Stimulated activated CD4-positive, alpha-beta T cell treated with anti-CD3 and anti-CD28 coated beads, Interleukin-15, amount 100 ng/mL, for 24 hours (primary cell): ENCODE measurements at places on chromosomes 1 and 21.
A peak's percentile ranks its signal among the peaks of the same experiment; 100 is the strongest.

DNA sequence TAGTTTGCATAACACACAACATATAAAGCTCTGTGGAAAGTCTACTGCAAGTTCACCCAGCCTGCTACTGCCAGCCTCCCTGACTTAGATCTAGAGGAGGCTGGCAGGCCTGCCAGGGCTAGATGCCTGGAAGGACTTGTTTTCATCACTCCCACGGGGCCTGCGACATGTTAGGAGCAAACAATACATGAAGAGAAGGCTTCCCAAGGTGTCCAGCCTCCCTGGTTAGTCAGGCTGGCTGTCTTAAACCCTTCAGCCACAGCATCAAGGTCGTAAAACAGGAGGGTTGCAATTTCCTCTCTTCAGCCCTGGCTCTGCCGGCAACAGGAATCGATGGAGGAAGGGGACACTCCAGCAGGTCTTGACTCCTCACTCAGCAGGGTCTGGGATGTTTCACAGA is 104.5 kb downstream of the NGF start:
- DNase-seq = no peak

GRCh38 chr1:248852481-248853405 is 6.1 kb downstream of the ZNF692 start:
- no peak for DNase-seq

DNA sequence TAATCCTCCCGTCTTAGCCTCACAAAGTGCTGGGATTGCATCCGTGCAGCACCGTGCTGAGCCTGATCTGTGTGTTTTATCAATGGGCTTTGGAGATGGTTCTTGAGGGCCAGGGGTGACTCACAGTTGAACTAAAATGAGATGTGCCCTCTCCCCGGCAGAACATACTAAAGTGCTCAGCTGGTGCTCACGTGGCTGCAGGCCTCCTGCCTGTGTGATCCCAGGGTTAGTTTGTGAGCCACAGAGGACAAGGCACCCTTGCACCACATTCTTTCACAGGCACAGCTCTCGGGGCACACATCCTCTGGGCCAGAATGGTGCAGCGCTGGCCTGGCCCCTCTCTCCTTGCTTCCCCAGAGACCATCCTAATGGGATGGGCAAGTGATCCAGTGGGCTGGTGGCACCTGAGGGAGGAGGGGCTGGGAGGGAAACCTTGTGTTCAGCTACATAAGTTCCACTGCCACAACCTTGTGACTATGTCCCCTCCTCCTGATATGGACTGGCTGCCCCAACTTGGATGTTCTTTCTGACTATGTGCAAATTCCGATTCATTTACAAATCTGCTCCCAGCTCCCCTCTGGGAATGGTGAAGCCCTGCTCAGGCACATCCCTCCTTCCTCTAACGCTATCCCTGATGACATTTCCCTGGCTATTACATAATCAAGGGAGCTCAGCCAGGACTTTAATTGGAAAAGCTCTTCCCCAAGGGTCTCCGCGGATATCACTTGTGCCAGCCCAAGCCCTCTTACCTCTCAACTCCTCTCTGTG is 197.0 kb upstream of the EDN2 start:
- no peak for DNase-seq

DNA sequence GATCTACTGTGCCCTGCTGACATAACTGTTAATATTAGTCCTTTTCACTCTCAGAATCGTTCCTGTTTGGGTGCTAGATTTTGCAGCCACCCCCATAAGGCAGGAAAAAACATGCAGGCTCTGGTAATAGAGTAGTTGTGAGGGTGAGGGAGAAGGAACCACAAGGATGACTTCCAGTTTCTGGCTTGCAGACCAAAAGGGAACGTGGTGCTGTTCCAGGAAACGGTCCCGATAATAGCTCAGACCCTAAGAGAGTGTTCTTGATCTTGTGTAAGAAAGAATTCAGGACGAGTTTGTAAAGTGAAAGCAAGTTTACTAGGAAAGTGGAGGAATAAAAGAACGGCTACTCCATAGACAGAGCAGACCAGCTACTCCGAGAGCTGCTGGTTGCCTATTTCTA is 50.7 kb upstream of the RHOU start:
- DNase-seq = no peak

DNA sequence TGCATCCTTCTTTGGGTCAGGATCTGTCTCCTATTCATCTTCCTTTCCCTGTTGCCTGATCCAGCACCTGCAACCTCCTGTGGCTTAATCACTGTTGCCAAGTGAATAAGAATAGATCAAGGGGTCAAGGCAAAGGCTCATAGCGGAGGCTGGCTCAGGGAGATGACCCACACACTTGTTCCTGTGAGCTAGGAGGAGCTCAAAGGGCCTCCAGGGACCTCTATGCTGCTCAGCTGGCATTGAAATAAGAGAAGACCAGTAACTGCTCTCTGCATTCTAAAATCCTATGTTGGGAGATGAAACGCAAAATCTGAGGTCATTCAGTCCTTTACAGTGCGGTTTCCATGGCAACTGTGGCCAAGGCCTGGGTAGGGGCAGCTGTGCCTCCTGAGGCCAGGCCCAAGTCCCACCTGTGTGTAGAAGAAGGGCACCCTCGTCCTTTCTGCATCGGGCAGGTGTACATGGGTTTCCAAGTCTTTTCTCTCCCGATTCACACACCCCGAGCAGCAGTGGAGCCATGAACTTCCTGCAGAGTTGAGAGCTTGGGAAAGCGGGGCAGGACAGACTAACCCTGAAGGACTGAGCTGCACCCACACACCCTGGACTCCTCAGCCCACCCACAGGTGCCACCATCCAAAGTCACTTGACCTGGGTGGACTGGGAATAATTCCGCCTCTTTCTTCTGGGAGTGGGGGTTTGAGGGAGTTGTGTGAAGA is 27.8 kb upstream of the STUM start:
- no peak for DNase-seq

- peak; percentile 85 for DNase-seq
Observed at GRCh38 chr1:34885405-34886247, 26.1 kb upstream of the SMIM12 start.

GRCh38 chr1:96633695-96634094 is 87.9 kb upstream of the PTBP2 start:
- DNase-seq = no peak

DNA sequence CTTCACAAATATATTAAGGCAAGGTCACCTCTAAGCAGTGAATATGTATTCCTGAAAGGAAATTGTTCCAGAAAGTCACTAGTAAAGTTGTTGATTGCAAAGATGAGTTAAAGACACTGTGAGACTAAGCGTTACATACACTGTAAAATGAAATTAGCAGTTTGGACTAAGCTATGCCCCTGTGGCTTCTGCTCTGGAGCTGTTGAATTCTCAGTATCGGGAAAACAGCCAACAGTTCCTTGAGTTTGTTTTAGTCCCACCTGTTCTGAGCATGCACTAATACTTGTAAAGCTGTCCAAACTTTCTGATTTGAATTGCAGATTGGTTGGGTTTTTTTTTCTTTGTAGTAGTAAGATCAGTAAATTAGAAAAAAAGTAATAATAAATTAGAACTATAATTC is 21.0 kb downstream of the ANGPTL1 start:
- DNase-seq = no peak

DNA sequence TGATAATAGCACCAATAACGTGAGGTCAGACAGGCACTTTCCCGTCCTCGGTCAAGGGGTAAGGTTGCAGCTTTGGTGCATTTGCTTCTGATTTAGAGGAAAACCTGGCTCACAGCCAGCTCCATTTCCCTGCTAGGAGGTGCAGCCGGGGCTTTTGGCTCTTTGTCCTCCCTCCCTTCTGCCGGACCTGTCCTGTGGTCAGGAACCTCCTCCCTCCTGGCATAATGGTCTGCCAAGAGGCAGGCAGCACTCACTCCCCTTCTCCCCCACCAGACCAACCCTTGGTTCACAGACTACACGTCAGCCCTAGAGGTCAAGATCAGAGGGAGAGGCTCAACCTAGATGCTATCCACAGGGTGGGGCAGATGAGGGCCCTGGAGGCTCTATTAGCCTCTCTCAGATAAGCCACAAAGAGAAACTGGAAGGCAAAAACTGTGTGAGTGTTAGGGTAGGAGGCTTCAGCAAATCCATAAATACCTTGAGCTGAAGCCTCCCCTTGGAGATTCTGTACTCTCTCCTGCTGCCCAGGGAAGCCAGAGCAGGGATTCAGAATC is 64.8 kb downstream of the PLXNA2 start:
- no peak for DNase-seq

DNA sequence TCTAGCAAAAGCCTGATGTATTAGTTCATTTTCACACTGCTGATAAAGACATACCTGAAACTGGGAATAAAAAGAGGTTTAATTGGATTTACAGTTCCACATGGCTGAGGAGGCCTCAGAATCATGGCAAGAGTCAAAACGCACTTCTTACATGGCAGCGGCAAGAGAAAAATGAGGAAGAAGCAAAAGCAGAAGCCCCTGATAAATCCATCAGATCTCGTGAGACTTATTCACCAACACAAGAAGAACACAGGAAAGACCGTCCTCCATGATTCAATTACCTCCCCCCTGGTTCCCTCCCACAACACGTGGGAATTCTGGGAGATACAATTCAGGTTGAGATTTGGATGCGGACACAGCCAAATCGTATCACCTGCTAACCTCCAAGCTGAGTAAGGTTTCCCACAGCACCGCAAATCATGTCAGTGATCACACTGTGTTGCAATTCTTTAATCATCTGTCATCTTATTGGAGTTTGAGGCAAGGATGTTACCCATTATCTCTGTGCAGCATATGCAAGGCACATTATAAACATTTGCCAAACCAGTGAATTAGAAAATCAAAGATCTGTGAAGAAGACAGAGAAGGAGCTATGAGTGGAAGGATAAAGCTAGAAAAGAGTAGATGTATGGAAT is 128.5 kb downstream of the ZNF281 start:
- no peak for DNase-seq

GRCh38 chr1:55466373-55466772 is 251.2 kb upstream of the USP24 start:
- DNase-seq = no peak

DNA sequence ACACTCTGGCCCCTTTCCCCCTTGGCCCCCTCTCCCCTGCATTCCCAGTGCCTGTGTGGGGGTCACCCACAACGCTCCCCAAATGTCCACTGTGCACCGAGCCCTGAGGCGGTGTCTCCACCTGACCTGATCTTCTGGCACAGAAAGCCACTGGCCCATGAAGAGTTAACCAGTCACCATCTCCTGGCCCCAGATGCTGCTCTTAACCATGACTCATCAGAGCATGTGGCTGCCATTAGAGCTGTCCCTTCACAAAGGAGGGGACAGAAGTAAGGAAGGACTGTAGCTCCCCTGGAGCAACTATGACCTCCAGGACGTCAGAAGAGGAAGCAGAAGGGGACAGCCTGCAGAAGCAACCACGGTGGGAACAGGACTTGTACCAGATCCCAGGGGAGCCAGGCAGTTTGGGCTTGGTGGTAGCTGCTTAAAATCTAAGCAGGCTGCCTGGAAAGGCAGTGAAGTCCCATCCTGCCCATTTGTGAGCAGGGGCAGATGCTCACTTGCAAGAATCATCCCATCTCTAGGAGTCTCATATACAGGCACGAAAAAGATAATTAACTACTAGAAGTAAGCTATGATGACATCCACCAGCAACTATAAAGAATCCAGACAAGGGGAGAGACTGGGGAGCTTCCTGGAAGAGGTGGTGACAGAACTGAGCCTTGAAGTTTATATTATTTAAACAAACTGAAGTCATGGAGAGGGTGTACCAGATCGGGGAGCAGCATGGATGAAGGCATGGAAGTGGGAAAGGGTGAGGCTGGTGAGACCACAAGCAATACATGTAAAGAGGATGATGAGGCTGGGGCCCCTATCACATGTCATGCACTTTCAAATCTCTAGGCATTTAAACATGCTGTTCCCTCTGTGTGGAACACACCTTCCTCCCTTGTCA is 1.1 kb upstream of the TTC39A start:
- DNase-seq = no peak

DNA sequence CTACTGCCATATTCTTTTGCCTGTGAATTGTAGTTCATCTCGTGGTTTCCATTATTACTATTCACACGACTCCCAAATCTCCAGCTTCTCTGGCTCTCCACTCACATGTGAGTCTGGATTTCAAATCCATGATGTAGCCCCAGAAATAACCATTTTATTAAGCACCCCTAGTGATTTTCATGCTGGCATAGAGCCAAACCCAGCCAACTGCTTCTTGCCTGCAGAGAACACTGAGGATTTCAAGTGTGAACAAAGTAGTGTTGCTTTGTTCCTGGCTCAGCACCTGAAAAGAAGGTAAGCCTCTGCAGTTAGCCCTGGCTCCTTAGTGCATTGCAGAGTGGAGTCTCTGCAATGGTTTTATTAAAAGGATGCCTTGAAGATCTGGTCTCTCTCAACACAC is 25.9 kb downstream of the UTP25 start:
- no peak for DNase-seq

DNA sequence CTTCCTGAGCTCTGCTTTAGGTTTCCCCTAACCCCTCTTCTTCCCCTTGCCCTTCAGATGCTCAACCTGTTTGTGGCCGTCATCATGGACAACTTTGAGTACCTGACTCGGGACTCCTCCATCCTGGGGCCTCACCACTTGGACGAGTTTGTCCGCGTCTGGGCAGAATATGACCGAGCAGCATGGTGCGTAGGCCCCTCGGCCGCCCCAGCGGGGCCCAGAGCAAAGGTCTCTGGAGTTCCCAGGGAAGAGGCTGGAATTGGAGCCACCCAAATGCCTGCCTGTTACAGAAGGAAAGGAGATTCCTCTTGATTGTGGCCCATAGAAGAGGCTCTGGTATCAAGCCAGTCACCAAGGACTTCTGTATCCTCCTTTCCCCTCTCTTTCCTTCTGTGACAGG is 285.5 kb downstream of the ZNF648 start:
- no peak for DNase-seq
